ENCODE measurements at places on chromosomes 5 and 9.
A peak's percentile ranks its signal among the peaks of the same experiment; 100 is the strongest.

DNA sequence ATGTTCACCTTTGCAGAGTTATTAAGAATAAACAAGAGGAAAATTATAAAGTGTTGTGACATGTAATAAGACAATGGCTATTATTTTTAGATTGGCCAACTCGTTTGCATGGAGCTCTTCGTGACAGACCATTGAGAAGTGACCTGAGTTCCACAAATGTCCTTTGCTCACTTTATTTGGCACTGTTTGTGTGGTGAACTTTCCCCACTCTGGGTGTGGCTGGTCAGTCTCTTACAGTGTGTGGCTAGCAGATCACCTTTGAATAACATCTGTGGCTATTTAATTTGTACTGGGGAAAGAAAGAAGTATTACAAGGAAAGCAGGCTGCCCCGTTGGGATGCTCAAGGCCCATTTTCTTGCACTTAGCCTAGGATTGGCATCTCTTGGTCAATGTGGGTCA, 274.1 kb upstream of the WWC1 start:
- no peak for DNase-seq

GRCh38 chr5:116423141-116423540, 151.5 kb downstream of the SEMA6A start:
- DNase-seq = no peak

DNA sequence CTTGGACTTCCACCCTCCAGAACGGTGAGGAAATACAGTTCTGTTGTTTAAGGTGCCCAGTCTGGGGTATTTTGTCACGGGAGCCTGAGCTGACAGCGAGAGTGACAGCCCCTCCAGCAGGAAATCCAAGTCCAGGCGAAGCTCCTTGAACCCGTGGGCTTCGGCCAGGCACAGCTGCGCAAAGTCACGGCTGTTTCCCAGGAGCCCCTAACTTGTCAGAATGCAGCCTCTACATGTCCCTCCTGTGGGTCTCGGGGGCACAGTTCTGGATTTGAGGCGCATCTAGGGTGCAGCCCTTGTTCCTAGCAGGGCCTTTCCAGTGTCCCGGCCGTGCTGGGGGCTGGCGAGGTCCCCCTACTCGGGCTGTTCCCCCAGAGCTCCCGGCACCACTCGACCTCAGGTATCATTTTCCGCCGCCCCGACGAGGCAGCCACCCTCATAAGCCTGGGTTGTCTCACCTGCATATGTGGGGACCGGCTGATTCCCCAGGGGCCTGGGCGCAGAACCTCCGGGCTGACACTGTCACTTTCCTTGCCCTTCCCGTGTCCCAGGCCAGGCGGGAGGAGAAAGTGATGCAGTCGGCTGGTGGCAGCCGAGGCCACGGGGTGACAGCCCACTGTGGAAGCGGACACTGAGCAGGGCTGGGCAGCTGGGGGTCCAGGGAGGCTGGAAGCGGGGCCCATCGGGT, 4.5 kb downstream of the LCN8 start:
- DNase-seq = no peak

- DNase-seq = no peak
These were observed 136.0 kb upstream of the NREP start for GRCh38 chr5:111892949-111893348.

GRCh38 chr5:97355775-97356174, 172.7 kb upstream of the RIOK2 start:
- no peak for DNase-seq

- no peak for DNase-seq
These were observed 38.9 kb downstream of the PTTG1 start for GRCh38 chr5:160460377-160461049.

- no peak for DNase-seq
These were observed 23.7 kb downstream of the CWC27 start for GRCh38 chr5:64792469-64792868.

DNA sequence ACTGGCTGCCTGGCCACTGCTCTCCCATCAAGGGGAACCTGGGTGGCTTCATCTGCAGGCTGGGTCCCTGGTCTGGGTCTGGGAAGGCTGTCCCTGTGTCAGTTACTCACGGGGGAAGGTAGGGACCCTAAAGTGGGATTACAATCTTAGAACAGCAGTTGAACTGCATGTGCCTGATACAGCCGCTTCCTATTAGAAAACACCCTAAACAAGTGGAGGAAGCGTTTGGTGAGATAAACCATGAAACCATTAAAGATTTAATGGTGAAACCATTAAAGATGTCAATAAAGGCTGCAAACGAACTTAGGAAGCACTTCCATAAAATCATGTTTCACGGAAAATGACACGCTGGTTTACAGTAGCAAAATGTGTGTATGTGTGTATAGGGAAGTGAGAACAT, 2.5 kb upstream of the GFI1B start:
- no peak for DNase-seq

DNA sequence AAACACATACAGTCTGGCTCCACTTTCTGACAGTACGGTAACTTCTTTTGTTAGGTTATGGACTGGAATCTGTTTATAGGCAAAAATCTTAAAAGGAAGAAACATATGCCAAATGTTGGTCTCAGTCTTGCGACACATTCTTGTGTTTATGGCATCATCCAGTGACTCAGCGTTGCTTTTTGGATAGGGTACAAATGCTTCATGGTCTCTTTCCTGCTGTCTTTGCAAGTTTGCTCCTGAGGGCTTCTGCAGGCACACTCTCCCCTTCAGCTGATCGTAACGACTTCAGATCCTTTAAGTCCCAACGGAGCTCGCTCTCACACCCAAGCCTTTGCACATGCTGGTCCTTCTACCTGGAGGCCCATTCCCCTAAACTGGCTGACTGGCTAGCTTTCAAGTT, 23.6 kb upstream of the TNFSF8 start:
- peak; percentile 6 for DNase-seq

- DNase-seq = peak; percentile 64
These were observed 117.5 kb upstream of the OR13F1 start for GRCh38 chr9:104386425-104387069.

GRCh38 chr9:137149942-137150616, 11.1 kb downstream of the GRIN1 start:
- no peak for DNase-seq

DNA sequence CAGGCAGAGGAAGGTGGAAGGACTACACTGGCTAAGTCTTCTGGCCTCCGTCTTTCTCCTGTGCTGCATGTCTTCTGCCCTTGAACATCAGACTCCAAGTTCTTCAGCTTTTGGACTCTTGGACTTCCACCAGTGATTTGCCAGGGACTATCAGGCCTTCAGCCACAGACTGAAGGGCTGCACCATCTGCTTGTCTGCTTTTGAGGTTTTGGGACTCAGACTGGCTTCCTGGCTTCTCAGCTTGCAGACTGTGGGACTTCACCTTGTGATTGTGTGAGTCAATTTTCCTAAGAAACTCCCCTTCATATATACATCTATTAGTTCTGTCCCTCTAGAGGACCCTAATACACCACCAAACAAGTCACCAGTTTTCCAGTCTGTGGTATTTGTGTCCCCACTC, 9.7 kb upstream of the ANKDD1B start:
- no peak for DNase-seq

DNA sequence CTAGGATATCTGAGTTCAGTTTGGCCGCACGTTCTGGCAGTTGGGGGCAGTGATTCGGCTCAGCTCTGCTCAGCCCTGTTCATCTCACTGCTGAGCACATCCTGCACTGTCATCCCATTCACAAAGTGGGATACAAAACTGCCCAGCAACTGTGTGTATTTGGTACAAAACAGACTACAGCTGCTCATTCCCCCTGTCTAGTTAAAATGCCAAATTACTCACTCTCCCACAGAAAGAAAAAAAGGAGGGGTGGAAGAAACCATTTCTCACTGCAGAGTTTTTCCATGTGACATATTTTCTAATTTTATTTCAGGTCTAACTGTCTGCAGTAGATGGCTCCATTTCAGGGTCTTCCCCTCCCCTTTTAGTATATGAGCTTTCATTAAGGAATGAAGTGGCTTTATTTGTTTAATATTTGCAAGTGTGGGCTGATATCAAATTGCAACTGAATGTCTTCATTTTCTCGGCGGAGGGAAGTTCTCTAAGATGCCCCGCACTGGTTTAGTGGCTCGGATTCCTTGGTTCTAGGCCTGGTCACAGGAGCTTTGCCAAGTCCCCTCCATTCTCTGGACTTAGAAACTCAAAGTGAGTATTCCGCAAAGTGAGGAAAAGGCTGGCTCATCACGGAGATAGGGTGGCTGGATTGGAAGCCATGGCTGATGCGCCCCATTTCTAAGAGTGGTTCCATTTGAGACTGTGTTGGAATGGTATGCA, 14.7 kb downstream of the COL15A1 start:
- peak; percentile 19 for DNase-seq

GRCh38 chr5:89374144-89374784, 491.3 kb upstream of the MEF2C start:
- DNase-seq = no peak

DNA sequence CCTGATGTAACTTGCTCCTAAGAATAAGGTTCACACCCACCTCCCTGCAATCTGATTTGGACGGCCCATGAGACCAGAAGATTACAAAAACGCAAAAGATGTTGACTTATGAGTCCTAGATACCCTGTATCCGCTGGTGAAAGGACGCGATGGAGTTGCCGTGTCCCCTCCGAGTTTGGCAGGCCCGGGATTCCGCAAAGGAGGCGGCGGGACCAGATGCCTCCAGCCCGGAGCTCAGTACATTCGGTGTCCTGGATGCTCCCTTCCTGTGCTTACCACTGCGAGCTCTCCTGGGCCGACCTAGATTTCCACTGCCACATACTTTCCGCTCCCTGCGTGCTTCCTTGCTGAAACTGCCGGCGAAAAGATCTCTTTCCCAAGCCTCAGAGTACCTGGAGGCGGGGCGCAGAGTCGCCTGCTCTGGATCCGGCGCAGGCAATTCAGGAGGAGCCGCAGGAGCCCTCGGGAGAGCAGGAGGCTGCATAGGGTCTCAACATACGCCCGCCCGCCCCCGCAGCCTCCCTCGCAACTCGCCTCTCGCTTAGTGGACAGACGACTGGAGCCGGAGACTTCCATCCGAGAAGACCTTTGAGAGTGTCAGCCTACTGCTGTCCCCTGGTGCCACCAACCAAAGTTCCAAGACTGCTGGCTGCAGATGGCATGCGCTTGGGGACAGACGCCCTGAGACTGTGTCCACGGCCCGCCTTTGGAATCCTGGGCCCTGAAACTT, 39.8 kb downstream of the ANXA2R start:
- DNase-seq = peak; percentile 71

DNA sequence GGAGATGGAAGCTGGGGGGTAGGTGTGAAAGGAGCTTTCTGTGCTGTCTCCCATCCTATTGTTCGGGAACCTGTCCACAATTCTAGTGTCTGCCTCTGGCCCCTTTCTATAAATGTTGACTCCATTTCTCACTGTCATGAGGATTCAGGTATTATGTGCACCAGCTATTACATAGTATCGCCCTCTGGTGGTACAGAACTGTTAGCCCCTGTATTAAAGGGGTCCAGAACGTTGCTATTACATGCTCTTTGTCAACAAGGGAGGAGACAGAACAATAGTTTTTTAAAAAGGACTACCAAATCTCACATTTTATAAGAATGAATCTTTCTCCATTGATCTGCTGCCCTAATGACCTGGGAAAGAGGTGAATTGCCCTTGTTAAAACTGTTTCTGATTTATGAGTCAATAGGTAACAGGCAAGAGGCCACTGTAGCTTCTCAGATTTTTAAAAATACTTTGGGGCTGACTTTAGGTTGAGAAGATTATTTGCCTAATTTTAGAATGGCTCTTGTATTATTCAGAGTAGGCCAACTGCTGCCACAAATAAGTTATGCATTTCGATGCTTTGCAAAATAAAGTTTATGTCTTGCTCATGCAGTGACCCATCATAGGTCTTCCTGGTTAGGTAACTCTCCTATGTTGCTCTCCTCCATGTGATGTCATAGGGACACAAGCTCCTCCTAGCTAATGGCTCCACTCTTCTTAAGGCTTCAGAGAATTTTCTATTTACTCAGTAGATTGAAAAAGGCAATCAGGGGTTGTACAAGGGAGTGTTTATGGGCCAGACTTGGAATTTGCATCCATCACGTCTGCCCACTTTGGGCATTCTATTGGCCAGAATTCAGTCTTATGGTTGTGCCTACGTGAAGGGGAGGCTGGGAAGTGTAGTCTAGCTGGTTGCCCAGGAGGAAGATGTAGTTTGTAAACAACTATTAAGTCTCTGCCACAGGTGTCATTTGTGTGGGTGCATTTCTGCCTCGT, 20.8 kb downstream of the DCANP1 start:
- DNase-seq = no peak

Data from trophoblast cell (in vitro differentiated cells and primary cell).